Fibroblast of mammary gland (primary cell): ENCODE measurements at places on chromosomes 1 and 21.

DNA sequence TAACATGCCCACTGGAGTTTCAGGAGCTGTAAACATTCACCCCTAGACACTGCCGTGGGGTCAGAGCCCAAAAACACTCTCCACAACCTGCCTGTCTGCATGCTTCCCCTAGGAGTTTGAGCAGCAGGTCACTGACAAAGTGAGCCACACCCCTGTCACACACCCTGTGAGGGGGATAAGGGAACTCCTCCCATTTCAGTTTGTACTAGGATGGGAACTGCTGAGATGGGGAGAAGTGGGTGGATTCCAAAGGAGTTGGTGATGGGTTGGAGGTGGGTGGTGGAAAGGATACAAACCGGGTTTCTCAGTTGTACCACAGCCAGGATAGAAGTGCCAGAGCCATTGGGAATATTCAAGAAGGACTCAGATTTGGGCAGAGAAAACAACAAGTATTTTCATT is 140.2 kb downstream of the MIS18A start:
- DNase-seq = no peak

GRCh38 chr21:32198384-32198783 is 80.5 kb downstream of the MIS18A start:
- DNase-seq = no peak

GRCh38 chr1:3668585-3669300 is 16.4 kb downstream of the TP73 start:
- peak; percentile 16 for DNase-seq

DNA sequence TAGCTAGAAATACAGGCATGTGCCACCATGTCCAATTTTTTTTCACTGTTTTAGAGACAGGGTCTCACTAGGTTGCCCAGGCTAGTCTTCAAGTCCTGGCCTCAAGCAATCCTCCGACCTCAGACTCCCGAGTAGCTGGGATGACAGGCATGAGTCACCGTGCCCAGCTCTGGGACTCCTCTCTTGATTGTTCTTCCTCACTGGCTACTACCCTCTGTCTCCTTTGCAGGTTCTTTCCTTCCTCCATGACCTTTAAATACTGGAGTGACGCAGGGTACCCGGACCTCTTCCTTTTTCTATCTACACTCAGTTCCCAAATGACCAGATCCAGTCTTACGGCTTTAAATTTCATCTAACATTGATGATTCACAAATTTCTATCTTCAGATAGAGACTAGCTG is 34.9 kb downstream of the ASH1L start:
- no peak for DNase-seq

- no peak for DNase-seq
These were observed 43.0 kb upstream of the CRNN start for GRCh38 chr1:152457071-152457470.

DNA sequence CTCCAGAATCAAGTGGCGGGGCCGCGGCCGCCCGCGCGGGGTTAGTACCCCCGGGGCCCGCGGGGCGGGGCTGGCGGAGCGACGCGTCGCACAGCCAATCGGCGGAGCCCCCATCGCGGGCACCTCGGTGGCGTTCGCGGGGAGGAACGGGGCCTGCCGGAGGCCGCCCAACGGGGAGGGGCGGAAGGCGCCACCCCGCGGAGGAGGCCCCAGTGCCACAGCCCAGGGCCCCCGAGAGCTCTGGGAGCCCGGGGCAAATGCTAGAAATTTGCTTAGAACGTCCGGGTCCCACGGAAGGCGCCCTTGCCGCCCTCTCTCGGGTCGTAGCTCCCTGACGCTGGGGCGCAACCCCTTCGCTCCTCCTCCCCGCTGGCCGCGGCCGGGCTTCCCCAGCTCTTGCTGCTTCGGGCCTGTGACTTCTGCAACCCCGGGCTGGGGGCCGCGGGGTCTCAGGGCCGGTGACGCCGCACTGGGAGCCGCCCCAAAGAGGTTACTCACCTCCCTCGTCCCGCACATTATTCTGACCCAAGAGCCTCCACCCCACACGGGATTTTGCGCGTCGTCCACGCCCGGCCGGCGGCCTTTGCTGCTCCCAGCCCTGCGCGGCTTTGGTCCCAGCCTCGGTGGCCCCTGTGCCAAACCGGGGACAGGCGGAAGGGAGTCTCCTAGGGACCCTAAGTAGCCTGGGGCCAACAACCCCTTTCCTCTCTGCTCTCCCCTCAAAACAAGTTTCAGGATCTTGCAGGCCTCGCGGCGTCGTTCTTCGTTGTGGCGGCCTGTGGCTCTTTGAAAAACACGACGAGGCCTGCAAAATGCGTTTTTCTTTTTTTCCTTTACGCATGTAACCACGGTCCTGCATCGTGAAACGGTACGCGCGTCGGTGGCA is at the start of gene RUNX3:
TSS of gene RUNX3 (minus strand) at position 17 of the 886 bp plus-strand sequence. CDS start 408 bp downstream, outside the sequence.
- no peak for DNase-seq

DNA sequence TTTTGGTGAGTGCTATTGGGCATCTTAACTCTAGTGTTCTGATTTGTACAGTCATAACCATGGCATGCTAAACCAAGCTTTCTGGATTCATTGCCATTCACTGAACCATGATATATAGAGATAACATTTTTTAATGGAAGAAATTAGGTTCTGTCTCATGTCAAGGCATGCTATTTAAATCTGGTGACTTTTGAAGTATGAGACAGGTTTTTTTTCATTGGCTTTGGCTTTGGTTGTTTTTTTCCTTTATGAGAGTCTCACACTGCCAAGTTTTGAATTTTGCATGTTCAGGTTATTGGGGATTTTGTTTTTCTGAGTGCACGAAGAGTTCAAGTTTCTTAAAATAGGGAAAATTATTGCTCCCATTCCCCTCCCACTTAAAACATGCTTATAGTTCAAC is 141.3 kb upstream of the ADAMTS5 start:
- no peak for DNase-seq

DNA sequence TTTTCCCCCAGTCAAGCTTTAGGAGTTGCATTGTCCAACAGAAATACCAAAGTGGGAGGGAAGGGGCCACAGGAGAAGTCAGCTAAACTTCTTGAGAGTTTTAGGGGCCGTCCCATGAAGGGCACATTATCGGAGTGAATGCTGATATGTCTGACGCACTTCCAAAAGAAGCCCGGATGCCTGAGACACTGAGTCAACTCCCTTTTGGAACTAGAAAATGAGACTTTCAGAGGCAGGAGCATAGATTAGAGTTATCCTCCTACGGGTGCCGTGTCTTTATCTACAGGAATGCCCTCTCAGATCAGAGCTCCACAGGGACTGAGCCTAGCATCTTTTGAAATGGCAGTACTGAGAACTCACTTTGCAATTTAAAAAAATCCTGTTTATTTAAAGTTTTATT is 13.1 kb downstream of the ACTN2 start:
- DNase-seq = no peak

DNA sequence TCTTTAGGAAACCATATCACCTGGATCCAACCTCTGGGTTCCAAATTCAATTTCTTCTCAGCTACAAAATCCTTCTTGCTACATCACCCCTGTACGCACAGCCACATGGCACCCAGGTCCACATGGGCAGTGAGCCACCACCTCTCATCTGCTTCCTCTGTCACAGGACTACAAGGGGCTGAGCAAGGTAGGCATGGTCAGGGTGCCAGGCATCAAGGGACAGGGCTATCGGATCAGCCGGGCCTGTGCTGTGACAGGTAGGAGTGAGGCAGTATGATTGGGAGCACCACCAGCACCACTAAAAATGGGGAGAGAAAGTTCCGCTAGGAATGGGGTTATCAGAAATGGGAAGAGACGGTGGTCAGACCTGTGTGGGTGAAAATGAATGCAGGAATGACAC is 29.4 kb downstream of the S100A6 start:
- DNase-seq = no peak

- no peak for DNase-seq
These were observed 165.6 kb downstream of the DSCAM start for GRCh38 chr21:40681164-40681859.

DNA sequence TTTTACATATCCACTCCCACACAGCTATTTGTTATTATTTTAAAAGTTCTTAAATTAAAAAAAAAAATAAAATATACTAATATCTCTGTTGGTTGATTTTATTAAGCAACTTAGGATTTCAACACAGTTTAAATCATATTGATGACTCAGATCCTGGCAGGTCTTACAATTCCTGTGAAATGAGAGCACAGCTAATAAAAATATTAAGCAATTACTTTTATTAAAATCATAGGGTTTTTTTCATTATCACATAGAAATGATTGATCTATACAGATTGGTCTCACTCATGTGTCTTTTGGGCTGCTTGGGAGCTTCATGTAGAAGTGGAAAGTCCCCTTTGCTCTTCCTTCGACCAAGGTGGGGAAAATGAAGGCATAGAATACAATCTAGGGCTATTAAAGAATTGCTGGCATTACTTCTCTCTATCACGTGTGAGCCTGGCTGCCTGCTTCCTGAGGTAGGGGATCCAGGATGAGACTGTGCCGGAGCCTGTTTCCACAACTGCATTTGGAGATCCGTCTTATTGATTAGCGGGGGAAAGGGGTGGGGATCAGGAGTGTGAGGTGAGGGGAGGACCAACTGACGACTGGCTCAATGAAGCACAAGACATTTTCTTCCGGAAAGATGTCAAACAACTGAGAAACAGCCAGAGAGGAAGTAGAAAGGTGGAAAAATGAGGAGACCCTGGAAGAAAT is 858.0 kb downstream of the USP25 start:
- DNase-seq = peak; percentile 89

DNA sequence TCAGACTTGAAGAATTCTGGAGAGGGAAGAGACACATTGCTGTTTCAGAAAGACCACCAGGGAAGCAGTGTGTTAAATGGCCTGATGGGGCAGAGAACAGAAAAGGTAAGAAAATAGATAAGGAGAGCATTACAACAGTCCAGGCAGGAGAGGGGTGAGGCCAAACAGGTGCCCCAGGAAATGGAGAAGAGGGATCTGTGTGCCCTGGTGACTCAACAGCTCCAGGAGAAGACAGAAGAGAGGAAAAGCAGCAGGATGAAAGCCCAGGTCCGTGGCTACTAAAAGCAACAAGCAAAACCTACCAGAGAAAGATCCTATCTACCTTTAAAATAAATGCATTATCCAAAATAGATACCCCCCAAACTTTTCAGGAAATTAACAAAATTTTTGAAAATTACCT is 9.2 kb downstream of the TP53BP2 start:
- no peak for DNase-seq

- no peak for DNase-seq
These were observed 21.4 kb downstream of the WNT4 start for GRCh38 chr1:22121421-22121911.

DNA sequence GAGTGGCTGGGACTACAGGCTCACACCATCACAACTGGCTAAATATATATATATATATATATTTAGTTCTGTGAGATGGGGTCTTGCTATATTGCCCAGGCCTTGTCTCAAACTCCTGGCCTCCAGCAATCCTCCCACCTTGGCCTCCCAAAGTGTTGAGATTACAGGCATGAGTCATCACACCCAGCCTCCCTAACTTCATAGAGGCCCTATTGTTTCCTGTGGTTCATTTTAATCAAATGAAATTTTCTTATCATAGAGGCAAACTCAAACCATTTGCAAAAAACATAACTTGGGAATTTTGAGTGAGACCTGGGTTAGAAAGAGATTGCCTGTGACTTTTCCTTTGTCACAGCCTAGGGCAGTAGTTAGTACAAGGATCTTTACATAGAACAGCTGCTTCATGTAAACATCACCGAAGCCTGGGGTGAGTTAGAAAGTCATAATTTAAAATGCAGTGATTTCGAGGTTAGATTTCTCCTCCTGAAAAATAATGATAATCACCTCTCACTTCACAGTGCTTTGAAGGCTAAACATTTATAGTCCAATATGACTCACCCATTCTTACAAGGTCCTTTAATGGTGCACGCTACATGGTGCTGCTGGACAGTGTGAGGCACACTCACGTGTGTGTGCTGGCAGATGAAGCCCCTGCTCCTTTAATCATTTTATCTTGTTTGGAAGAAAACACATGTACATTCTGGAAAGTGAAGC is 188.9 kb downstream of the RHOU start:
- DNase-seq = no peak

GRCh38 chr1:33826311-33826710 is 37.6 kb upstream of the HMGB4 start:
- no peak for DNase-seq

DNA sequence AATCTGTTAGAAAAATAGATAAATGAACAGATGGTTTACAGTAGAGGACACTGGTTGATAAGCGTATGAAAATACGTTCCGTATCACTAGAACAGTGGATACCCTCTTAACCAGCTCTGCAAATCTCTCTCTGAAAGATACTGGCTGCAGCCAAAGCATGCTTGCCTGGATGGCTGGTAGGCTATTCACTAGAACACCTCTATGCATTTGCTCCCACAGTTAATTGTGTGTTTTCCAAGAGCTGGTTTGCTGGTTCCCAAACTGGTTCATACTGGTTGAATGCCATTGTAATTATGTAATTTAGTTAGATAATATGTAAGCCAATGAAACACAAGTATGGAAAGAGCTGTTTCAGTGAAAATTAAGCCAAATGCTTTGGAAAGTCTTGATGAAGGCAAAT is 126.6 kb downstream of the C1orf21 start:
- DNase-seq = no peak

GRCh38 chr1:82390627-82391026 is 589.9 kb downstream of the ADGRL2 start:
- no peak for DNase-seq
